Putamen (tissue), 1 donor: ENCODE measurements at places on chromosomes 3 and 15.

DNA sequence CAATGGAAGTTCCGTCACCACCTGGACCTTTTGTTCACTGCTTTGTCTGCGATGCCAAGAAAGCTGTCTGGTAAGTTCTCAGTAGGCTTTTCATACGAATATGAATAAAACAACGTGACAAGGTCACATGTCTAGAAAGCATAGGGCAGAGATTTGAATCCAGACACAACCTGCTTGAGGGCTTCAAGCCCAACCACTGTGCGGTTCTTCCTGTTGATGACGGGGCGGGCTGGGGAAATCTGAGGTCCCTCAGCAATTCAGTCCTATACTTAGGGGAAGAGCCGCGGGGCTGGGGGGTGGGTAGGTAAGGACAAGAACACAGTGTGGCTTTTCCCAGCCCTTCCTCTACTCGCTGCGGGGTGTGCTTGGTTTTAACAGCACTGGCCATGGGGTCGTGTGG lies 32.4 kb upstream of the SMAD3 start:
- no peak for DNase-seq

DNA sequence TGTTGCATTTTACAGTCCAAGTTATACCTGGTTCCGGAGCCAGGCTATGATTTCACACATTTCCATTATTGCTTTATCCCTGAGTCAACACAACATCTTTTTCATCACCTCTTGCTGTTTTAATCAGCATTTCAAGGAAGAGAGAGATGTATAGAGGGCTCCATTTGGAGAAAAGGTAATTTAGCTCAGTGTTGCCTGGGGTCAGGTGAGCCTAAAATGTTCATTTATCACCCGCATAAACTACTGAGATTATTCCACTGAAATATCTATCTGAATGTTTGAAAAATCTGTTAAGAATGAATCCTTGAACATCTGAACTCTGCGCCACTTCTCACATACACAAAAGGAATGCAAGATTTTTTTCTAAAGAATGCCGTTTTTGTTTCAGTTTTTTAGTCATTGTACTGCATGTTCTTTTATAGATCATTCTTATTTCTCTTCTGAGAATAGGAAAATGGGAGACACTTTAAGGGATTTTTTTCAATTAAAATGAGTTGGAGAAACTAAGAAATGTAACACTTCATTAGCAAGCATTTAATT lies 51.5 kb upstream of the AGTR1 start:
- no peak for DNase-seq

- no peak for DNase-seq
Measured at GRCh38 chr3:71905426-71905825, 120.5 kb upstream of the PROK2 start.

DNA sequence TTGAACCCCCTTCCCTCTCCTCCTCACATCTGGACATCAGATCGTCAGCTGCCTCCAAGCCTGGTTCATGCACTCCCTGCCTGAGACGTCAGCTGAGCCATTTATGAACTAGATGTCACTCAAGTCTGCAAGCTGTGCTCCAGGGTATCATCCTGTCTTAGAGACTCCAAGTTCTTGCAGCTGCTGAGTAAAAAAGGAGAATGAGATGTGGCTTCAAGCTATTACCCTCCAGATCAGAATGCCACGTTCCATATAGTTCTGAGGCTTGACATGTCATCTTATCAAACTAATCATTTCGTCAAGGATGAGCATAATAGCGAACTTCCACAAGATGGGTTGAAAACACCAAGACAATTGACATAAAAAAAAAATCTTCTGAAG lies 766.3 kb downstream of the TBL1XR1 start:
- DNase-seq: no peak
